ENCODE measurements at places on chromosomes 11 and 22.

DNA sequence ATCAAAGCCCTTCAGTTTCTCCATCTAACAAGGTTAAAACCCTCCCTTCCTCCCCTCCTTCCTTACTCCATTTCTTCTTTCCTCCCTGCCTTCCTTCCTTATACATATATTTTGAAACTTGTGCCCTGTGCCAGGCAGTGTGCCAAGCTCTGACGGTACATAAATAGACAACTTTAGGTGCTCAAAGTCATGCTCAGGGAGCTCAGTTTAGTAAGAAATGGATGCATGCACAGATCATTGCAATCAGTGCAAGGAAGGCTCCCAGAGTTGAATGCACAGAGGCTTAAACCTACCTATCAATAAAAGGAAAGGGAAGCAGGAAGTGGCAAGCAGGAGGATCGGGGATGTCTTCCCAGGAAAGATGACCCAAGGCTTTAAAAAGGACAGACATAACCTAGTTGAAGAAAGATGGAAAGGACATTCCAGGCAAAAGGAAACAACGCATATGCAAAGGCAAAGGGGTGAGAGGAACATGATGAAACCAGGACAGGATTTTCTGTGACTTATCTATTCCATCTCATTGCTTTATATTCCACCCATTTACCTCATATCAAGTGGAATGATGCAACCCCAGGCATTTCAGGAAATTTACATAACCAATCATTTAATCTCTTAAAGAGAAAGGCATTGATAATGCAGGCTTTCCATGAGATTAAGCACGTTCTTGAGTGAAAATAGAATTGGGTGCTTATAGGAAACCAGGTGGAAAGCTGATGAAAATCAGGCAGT is 13.2 kb downstream of the FZD4 start:
- DNase-seq, result no peak

- no peak for DNase-seq
Measured at GRCh38 chr22:49403102-49403501, 424.6 kb downstream of the BRD1 start.

DNA sequence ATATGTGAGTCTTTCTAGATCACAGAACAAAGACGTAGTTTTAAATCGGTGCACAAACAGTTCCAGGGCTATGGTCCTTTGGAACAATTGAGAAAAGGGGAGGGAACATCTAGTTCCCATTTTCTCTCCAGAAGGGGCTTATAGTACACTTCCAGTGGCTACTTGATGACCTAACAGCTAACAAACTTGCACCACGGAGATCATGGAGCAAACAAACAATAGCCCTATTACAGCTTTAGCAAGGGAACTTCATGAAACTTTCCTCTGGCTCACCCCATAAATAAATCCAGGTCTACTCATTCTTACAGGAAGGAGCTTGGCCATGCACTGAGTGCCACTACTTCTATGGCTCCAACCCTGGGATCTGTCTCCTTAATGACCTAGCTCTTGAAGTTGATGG is 8.3 kb upstream of the FOLR2 start:
- DNase-seq, result no peak

- DNase-seq, result no peak
Measured at GRCh38 chr22:36065462-36065774, 36.8 kb upstream of the RBFOX2 start.

GRCh38 chr22:47695176-47695575 is 932.7 kb downstream of the TBC1D22A start:
- no peak for DNase-seq

GRCh38 chr11:101553891-101554292 is 29.9 kb downstream of the TRPC6 start:
- no peak for DNase-seq

GRCh38 chr22:19918332-19919106 is 23.1 kb upstream of the COMT start:
- no peak for DNase-seq

DNA sequence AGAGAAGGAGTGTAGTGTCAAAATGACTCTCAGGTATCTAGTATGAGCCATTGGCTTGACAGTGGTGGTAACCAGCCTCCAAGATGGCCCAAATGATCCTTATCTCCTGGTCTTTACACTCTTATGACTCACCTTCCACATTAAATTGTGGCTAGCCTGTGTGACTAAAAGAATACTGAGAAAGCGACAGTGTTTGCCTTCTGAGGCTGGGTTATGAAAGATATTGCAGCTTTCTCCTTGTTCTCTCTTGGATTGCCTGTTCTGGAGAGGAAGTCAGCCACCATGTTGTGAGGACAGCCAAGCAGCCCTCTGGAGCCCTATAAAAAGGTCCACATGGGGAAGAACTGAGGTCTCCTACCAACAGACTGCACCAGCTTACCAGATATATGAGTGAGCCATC is 15.8 kb downstream of the C11orf71 start:
- no peak for DNase-seq

- no peak for DNase-seq
Measured at GRCh38 chr11:122617297-122617696, 38.2 kb upstream of the UBASH3B start.

All from CD4-positive, alpha-beta T cell treated with Interferon alpha-2 for 1 hour (primary cell).